ENCODE measurements at places on chromosomes 16 and 17.

GRCh38 chr16:67404740-67405226 lies 11.5 kb upstream of the TPPP3 start:
- no peak for DNase-seq

- DNase-seq, result peak; percentile 52
Measured at GRCh38 chr17:72164158-72164739, 43.4 kb downstream of the SOX9 start.

GRCh38 chr16:85394456-85395206 lies 218.5 kb upstream of the GSE1 start:
- no peak for DNase-seq

GRCh38 chr17:34349751-34350150 lies 6.5 kb upstream of the CCL13 start:
- DNase-seq, result no peak

DNA sequence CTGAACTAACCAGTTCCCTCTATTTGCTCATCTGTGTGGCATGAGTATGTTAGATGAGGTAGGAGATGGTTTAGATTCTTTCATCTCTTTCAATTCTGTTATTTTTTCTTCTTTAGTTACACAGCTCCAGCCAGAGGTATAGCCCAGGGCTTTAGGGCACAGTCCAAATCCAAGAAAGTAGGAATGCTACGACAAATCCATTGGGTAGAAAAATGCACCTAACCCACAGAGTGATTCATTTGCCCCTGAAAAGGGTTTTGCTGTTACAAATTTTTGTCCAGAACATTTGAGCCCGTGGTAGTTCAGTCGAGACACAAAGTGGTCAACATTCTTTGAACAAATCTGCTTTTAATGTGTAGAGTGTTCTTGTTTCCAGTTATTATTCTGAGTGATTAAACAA lies 250.7 kb downstream of the HS3ST3A1 start:
- DNase-seq, result peak; percentile 88

DNA sequence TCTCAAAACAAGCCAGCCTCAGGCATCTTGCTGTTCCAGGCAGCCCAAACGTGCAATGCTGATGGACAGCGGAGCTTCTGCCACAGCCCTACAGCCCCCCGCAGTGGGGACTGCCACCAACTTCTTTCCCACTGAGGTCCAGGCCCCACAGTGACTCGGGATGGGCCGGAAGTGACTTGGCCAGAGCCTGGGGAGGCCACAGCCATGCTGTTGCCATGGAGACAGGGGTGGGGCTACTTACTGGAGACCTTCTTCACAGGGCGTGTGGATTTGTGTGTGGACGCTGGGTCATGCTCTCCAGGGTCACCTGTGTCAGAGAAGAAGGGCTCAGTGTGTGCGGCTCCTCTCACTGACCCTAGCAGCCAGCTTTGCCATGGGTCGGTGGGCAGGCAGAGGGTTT lies 15.0 kb downstream of the TRIM25 start:
- no peak for DNase-seq

DNA sequence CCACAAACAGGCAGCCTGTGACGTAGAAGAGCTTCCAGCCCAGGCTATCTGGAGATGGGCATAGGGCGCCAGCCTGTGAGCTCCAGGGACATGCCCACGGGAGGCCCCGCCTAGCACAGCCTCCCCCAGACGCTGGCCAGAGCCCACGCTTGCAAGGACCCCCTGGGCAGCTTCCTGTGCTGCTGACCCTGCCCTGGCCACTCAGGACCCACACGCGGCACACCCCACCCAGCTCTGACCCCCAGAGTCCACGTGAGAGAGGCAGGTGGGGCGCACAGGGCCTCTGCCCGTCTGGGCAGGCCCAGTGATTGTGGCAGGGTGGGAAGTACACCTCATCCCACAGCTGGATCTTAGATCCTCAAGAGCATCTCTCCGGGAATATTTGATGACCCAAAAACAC lies 3.9 kb downstream of the CYBC1 start:
- no peak for DNase-seq

GRCh38 chr17:71057448-71057847 lies 888.1 kb downstream of the KCNJ2 start:
- DNase-seq, result no peak

DNA sequence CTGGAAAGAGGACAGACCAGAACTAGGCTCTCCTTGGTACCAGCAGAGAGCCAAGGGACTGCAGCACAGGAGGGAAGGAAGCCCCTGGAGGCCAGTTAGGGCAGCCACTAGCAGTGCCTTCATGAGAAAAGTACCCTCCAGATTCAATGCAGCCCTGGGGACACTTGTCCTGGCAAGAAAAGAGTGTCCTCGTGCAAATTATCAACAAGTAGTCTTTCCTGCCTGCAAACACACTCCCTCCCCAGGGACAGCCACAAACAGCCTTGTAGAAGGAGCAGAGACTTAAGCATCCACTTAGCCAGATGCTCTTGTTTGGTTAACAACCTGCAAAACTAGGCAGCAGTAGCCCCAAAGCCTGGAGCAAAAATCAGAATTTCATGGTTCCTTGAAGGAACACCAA lies 24.3 kb downstream of the CENPV start:
- DNase-seq, result peak; percentile 17

- DNase-seq, result no peak
Measured at GRCh38 chr16:56551796-56552738, 12.8 kb upstream of the MT4 start.

DNA sequence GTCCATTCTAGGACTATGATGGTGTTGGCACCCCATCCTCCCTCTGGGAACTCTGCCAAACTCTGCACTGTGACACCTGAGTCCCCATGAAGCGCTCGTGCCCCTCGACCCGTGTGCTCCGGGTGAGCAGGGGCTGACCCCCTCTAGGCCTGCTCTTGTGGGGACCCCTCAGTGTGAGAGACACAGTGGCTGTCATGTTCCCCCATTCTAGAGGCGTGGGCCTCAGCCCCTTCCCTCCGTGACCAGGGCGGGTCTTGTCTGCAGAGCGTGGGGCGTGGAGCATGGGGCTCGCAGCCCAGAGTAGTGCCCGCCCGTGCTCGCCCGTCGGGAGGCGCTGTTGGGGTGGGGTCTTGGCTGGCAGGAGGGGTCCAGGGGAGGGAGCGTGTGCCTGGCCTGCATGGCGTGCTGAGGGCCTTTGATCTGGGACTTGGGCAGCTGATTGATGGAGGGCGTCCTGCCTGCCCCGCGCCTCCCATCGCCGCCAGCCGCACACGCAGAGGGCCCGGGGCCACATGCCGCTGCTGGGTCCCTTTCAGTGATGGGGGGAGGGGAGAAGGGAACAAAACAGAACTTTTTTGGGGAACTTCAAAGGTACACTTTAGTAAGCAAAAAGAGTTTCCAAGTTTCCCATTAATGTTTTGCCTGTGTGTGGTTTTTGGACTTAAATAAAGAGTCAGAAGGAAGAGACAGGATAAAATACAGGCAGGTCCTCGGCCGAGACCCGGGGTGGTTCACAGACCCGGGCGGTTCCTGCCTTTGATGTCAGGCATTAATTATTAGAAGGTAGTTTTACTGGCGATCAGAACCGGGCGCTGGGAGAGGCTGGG lies 22.5 kb downstream of the CENPX start:
- no peak for DNase-seq

- DNase-seq, result peak; percentile 54
Measured at GRCh38 chr17:49497148-49498028, 2.3 kb downstream of the NGFR start.

GRCh38 chr16:48860341-48860740 lies 250.4 kb upstream of the N4BP1 start:
- DNase-seq, result peak; percentile 8

GRCh38 chr16:57235128-57236021 lies 9.7 kb upstream of the ARL2BP start:
- peak; percentile 43 for DNase-seq

- DNase-seq, result no peak
Measured at GRCh38 chr16:4077174-4077649, 39.0 kb downstream of the ADCY9 start.

DNA sequence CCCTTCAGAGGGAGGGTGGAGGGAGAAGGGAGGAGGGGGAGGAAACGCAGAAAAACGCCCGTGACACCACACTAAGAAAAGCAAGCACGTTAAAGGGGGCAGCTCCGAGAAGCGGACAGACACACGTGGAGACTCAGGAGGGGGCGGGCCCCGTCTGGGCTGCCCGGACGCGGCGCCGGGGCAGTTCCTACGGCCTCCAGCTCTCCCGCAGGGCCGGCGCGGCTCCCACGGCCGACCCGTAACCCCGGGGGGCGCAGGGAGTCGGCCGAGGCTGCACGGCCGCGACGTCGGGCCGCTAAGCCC lies 362 bp downstream of the KLHDC4 start:
- peak; percentile 40 for DNase-seq

DNA sequence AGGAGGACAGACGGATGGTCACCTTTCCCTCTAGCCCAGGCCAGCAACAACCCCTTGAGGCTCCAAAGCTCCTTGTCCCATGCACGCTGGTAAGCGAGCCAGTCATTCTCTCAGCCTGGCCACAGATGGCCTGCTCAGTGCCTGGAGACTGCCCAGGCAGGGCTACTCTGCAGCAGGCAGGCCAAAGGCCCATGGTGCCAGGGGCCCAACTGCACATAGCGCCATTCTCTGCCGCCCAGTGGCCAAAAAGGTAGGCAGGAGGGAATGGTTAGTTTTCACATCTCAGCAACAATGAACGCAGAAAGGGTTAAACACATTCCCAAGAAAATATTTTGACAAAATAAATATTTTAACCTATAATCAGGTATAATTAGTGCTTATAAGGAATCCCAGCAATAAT lies 7.7 kb upstream of the SREBF1 start:
- DNase-seq, result no peak

- DNase-seq, result no peak
Measured at GRCh38 chr16:51085271-51085670, 65.8 kb downstream of the SALL1 start.

GRCh38 chr17:27545562-27546229 lies 85.3 kb upstream of the LGALS9 start:
- DNase-seq, result no peak

GRCh38 chr17:79927688-79928501 lies 88.7 kb upstream of the CBX4 start:
- DNase-seq, result no peak

DNA sequence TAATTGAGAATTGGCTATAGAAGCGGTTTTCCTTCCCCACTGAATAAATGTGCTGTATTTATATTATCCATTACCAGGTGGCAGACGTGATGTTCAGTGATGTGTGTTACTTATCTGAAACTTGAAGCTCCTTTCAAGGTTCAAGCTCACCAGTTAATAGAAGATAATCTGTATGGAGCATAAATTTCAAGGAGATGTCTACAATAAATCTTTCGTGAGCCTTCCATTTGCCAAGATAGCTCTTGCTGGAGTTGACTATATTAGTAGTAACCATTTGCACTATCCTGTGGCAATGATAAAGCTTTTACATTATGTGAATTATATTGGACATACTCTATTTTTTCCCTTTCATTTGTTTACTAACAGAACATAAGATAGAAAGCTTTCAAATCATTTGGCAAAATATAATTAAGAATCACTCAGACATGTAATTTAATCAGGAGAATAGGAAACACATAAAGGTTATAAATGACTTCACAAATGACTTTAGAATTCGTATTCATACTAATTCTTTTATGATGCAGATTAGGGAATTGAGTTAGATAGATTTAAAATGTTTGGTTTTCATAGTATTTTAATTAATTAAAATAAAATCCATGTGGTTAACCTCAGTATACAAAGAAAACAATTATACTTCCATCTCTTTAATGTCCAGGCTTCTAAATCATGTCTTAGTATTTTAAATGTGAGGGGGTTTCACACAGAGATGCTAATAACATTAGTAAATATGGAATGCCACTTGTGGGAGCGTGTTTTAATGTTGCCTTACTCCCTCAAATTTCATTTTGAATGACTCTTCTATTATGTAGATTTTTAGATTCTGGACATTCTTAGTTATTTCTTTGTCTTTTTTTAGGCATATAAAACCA lies 664.4 kb upstream of the CDH8 start:
- DNase-seq, result no peak

DNA sequence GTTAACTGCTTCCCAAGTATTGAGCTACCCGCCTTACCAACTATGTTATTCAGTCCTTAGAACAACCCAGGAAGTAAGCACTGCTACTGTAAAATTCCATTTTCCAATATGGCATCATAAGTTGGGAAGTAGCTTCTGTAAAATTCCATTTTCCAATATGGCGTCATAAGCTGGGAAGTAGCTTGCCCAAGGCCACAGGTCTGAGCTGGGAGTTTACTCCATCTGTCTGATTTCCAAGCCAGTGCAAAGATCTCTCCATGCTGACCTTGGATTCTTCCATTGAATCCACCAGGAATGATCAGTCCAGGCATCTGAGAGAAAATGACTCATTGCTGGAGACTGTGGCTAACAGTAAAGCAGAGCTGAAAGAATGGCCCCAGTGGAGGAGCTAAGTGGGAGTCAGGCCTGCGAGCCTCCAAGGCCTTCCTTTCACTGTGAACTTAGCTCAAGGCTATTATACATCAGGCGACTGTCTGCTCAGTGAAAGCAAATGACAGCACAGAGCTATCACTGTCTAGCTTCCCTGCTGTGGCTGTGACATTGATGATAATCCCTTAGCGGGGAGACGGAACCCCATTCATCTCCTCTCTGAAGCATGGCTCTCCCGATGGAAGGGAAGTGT lies 430.4 kb downstream of the HAPSTR1 start:
- DNase-seq, result no peak

GRCh38 chr17:44901411-44901921 lies 2.2 kb upstream of the EFTUD2 start:
- peak; percentile 75 for DNase-seq

DNA sequence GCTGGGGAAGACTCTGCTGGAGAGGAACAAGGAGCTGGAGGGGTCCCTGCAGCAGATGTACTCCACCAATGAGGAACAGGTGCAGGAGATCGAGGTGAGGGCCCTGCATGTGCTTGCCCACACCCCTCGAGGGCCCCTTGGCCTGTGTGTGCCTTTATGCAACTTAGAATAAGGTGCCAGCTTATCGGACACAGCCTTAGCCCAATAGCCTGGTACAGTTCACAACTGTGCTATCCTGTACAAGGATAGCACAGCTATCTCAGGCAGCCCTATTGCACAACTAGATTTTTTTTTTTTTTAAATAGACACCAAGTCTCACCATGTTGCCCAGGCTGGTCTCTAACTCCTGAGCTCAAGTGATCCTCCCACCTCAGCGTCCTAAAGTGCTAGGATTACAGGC lies 12.1 kb downstream of the CDR2L start:
- no peak for DNase-seq

- DNase-seq, result no peak
Measured at GRCh38 chr17:40810494-40810893, 10.7 kb upstream of the KRT28 start.

All from foreskin fibroblast (primary cell).